ENCODE measurements at places on chromosomes 5 and 9. TPM values are rescaled to one million over a fixed set of nuclear protein-coding genes. Genes with fewer than 3 reads are reported as not detected.

Gene ENTREP1
- total RNA-seq = 2.3 TPM

GRCh38 chr9:87259543-87260518 lies 237.8 kb upstream of the DAPK1 start:
- H3K27ac ChIP-seq = no peak overlapping the region
- no peak for DNase-seq
- H3K27me3 ChIP-seq = no peaks in the 10 kb centered on the region
- H3K4me3 ChIP-seq = no peak overlapping the region
- H3K4me1 ChIP-seq = peaks cover 16% of the 10 kb centered on the region
- no peaks in the 10 kb centered on the region for H3K36me3 ChIP-seq

Gene CARTPT
- not detected for total RNA-seq

DNA sequence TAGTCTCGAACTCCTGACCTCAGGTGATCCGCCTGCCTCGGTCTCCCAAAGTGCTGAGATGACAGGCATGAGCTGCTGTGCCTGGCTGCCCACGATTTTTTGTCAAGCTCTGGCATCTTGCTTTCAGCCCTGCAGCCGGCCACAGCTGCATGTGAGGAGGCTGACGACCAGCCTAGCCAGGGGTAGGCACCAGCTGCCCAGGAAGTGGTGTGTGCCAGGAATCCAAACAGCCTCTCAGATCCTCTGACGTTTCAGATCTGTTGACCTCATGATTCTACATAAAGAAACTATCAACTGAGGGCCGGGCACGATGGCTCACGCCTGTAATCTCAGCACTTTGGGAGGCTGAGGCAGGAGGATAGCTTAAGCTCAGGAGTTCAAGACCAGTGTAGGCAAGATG lies 19.0 kb downstream of the DYNC2I2 start:
- H3K27ac ChIP-seq = no peak overlapping the region
- H3K4me1 ChIP-seq = peaks cover 17% of the 10 kb centered on the region
- no peaks in the 10 kb centered on the region for H3K27me3 ChIP-seq
- no peak for DNase-seq
- H3K4me3 ChIP-seq = no peak overlapping the region
- peaks cover 18% of the 10 kb centered on the region for H3K36me3 ChIP-seq

DNA sequence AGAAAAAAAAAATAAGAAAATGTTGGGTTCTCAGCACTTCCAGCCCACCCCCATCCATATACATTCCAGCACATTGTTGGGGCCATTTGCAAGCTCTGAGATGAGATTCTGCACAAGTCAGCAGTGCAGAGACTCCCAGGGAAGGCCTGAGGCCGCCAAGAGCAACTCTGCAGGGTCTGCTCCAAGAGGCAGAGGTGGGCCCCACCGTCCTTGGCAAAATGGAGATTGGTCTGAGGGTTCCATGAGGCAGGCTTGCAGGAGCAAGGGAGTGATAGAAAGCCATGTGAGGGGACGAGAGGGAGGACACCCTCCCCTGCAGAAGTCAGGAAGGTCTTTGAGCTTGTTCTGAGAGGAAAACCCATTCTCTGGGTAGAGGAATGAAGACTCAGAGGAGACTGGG lies 51.9 kb upstream of the SAP30L start:
- DNase-seq = no peak
- H3K36me3 ChIP-seq = no peaks in the 10 kb centered on the region
- H3K4me3 ChIP-seq = no peak overlapping the region
- peaks cover 17% of the 10 kb centered on the region for H3K27me3 ChIP-seq
- H3K27ac ChIP-seq = no peak overlapping the region

GRCh38 chr9:117782931-117783788 lies 79.0 kb downstream of the TLR4 start:
- no peak overlapping the region for H3K4me3 ChIP-seq
- no peaks in the 10 kb centered on the region for H3K36me3 ChIP-seq
- H3K27me3 ChIP-seq = peaks cover 10% of the 10 kb centered on the region
- peaks cover 2% of the 10 kb centered on the region for H3K4me1 ChIP-seq
- H3K27ac ChIP-seq = no peak overlapping the region
- peak; percentile 75 for DNase-seq

Gene STXBP1
- total RNA-seq = 94.9 TPM

All from mesothelial cell of epicardium (in vitro differentiated cells).